ENCODE measurements at places on chromosomes 1 and 21.

DNA sequence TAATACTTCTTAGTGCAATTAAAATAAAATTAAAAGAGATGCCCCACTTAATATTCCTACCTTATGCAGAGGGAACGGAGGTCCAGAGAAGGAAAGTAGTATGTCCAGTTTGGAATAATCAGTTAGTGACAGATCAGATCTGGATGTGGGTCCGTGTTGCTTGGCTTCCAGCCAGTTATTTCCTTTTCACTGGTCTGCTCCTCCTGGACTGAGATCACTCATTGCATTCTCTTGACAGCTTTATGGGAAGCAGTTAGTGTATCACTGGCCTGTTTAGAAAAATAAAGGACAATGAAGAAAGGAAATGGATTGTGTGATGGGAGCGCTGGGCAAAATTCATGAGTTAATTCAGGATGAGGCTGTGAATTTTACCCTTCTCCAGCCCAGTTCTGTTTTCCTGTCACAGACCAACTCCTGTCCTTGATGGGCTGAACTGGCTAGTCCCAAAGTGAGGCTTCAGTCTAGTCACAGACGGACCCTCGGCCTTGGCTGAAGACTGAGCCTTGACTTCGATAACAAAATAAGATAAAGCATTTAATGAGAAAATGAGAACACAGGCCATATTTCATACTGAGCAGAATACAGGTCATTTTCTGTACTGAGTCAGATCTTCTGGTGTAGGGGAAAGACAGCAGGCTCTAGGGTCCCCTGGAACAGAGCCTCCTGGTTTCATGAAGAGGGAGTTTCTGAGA is 85.2 kb upstream of the TRABD2B start:
- no peak for DNase-seq

GRCh38 chr1:53614231-53615021 is 124.5 kb downstream of the GLIS1 start:
- no peak for DNase-seq

- DNase-seq = no peak
Observed at GRCh38 chr1:89260566-89261255, 11.9 kb downstream of the GBP5 start.

- DNase-seq = no peak
Observed at GRCh38 chr1:40337443-40337842, 20.4 kb upstream of the COL9A2 start.

GRCh38 chr1:55827350-55827749 is 612.2 kb upstream of the USP24 start:
- DNase-seq = no peak

DNA sequence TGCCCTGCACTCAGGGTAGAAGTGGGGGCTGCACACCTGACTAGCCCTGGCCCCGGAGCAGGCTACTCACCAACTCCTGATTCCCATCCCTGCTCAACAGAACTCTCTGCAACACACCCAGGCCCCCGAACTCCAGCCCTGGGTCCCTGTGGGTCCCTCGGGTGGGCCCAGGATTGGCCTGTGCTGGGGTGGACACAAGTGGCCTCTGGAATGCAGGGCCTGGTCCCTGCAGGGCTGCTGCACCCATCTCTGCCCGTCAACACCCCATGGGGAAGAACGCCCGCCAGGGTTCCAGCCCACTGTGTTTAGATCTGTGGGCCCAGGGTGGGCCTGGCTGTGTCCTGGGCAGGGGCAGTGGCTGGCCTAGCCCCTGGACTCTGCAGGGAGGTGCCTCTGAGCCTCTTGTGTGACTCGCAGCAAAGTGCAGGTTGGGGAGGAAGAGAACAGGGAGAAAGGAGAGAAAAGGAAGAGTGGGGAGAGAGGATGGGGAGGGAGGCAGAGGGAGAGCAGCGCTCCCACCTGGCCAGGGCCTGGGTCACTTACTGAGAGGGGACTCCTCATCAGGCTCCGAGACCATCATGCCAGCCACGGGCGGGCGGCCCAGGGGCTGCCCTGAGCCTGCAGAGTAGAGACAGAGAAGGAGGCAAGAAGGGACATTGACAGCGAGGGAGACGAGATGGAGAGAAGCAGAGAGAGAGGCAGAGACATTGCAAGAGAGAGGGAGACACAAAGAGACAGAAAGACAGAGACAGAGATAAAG is 43.9 kb downstream of the HSPG2 start:
- DNase-seq = no peak

GRCh38 chr1:15399710-15400109 is 10.0 kb upstream of the EFHD2 start:
- DNase-seq = no peak

- no peak for DNase-seq
Observed at GRCh38 chr1:214856843-214857242, 225.7 kb upstream of the KCNK2 start.

DNA sequence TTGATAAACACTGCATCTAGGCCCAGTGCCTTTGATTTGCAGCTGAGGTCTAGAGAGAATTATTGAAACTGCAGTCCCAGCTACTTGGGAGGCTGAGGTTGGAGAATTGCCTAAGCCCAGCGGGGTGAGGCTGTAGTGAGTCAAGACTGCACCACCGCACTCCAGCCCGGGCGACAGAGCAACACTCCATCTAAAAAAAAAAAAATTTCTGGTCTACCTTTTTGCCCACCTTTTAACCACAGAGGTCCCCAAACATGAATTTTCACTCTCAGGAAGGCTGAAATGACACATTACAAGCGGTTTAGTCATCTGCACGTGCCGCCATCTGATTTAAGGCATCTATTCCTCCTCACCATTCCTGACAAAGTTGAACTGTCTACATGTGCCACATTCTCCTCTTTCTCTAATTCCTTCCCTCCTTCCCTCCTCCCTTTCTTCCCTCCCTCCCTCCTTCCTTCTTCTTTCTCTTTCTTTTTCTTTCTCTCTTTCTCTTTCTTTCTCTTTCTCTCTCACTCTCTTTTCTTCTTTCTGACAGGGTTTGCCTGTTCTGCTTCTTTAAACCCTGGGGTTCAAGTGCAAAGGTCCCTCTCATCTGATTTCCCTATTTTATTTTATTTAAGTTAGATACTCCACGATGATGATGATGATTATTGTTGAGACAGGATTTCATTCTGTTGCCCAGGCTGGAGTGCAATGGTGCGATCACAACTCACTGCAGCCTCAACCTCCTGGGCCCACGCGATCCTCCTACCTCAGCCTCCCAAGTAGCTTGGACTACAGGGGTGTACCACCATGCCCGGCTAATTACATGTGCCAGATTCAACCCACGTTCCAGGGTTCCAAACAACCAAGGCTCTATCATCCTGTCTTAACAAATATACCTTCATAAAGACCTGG is 3.0 kb upstream of the SOD1 start:
- DNase-seq = no peak
